Epithelial cell of prostate (primary cell): ENCODE measurements at places on chromosomes 11 and 22.

DNA sequence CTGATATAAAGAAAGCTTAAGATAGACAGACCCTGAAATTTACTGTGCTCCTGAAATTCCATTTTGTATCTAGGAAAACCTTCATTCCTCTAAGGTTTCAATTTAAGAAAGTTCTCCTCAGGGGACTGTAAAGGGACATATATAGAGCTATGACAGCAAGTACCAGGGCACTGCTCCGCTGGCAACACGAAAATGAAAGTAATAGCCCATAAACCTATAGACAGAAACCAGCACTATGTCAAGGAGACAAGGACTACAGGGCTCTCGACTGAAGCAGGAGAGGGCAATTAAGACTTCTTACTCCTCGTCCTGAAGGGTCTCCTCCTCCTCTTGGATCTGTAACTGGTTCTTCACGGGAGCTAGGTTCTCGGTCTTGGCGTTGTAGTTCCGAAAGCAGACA is 6.9 kb downstream of the FEZ1 start:
- no peak for DNase-seq

- DNase-seq = no peak
These were observed 1.3 kb downstream of the SRRD start for GRCh38 chr22:26485013-26485412.

DNA sequence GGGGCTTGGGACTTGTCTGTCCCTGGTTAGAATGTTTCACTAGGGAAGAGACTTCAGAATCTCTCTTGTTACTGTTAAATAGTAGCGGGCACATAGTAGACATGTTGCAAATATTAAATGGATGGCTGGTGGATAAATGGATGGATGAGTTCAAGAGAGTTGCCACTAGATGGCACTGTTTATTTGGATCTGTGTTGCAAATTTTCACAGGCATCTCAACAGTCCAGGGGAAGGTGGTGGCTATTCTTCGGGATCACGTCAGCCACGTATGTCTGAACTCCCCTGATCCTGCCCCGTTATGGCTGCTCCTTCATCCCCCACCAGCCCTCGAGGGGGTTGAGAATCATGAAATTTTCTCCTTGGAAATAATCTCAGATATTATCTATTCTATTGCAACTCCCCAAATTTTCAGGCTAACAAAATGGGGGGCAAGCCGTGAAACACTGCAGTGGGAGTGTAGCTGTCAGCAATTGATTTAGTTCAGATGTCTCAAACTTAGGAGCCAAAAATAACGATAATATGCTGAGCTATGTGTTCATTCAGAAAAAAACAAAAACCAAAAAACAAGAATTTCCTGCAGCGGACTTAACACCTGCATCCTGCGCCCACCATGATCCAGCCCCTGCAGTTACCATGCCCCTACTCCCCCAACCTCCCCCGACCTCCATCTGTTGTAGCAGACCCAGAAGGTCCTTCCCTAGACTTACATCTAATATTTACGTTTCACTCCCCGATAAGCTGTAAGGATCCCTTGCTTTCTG is 29.1 kb upstream of the BIRC3 start:
- no peak for DNase-seq

DNA sequence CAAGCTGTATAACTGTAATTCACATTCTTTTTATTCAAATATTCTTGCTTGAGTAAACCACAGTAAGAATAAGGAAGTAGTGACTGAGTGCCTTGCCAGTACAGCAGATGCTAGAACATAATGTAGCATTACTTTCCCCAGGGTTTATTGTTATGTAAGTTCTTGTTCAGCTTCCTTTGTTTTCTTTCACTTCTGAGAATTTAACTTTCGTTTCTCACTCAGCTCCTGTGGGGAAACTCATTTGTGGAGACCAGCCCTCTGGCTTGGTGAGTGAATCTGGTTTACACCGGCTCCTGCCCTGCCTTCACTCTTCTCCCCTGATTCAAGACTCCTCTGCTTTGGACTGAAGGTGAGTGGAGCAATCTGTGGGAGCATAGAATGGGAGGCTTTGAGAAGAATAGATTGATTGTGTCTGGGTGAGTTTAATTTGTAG is at the start of gene TRIM22:
Gene TRIM22, plus strand, starts transcription at position 240 of the 433 bp plus-strand sequence. CDS start 6,443 bp downstream, outside the sequence.
- DNase-seq = peak; percentile 20

GRCh38 chr11:124581817-124582216 is 12.0 kb downstream of the OR8A1 start:
- DNase-seq = no peak
